ENCODE measurements at places on chromosomes 1 and 21.

DNA sequence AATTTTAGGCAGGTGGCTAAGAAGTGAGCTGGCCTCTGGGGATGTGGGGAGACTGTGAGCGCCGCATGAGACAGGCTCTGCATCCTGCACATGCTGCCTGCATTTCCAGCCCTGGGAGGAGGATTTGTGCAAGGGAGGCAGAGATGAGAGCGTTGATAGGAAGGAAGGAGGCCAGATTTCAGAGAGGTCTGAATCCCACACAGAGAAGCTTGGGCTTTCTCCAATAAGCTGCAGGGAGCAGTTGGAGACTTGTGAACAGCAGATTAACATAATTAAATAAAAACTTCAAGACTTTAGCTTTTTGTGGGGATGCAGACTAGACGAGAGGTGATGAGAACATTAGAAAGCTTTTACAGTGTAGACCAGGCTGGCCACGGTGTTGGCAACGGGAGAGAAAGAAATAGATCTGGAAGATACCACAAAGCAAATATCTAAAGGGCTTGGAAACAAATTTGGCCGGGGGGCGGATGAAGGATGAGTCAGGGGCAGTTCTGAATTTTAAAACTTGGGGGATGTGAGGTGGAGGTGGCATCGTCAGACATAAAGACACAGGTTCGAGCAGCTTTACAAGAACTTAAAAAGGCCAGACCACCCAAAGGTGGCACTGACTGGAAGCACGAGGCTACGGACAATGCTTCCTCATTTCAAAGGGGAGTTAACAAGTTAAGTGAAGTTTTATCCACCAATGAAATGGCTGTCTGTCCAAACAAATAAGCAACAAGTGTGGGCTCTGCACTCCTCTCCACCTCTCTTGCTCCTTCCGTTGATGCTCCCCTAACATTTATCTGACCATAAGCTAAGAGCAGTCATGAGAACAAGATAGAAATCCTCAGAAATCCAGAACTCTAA lies 57.0 kb downstream of the HIVEP3 start:
- no peak for DNase-seq

- DNase-seq, result no peak
Measured at GRCh38 chr1:243363832-243364231, 108.0 kb downstream of the SDCCAG8 start.

- no peak for DNase-seq
Measured at GRCh38 chr1:187771396-187771795, 942.6 kb downstream of the PLA2G4A start.

DNA sequence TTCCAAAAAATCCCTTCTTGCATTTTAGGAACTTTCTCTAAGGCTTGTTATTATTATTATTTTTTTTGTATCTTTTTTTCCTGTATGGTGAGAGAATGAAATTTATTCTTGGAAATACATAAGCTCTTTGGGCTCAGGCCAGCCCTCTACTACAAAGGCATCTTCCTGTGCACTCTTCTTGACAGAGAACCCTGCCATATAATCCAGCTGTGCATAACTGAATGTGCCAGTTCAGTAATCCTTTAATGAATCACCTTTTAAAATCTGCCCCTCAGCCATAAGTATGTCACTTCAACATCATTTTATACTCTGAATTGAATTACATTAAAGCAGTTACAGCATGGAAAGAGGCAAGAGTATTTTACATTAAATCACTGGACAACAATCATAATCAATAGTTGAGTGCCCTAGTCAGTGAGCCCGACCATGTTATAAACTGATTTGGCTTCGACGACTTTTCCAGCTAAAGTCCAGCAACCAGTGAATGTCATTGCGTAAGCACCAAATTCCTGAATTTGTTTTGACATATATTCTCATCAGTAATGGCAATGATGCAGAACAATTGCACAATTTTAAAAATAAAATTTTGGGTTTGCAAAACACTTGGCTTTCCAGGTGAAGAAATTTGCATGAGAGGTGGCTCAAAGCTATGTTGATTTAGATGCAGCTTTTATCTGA lies 59.2 kb upstream of the KCNK2 start:
- no peak for DNase-seq

DNA sequence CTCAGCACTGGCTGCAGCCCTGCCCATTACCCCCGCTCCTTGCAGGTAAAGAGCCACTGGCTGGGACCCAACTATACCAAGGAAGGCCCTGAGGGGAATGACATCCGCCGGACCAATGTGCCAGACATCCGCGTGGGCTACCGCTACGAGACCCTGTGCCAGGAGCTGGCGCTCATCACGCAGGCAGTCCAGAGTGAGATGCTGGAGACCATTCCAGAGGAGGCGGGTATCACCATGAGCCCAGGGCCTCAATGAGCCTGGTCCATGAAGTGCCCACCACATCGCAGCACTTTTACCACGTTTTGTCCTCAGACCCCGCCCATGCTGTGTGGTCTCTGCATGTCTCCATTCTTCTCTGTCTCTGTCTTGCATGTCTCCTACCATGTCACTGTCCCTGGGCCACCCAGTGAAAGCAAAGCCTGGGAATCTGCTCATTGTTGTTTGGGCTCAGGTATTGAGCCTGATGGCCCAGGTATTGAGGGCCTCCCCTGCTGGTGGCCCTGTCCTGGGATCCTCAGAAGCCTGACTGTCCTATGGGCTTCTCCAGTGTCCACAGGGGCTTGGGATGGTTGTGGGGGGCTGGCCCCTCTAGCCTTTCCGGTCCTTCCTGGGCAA lies 11.4 kb downstream of the AMPD2 start:
- DNase-seq, result no peak

DNA sequence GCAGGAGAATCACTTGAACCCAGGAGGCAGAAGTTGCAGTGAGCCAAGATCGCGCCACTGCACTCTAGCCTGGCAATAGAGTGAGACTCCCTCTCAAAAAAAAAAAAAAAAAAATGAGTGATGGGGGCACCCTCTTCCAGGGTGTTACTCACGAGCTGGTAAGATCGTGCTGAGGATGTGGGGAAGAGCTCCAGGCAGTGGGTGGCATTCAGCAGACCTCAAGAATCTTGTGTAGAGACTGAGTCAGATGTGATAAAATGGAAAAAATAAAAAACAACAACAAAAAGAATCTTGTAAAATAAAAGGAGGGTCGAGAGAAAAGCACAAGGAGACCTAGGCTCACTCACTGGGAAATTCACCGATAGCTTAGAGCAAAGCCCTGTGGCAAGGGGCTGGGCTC lies 38.5 kb downstream of the EPHA2 start:
- DNase-seq, result no peak

Measured in SK-N-DZ (cell line).